Right cardiac atrium (tissue), 5 donors: ENCODE measurements at places on chromosomes 11 and 22. TPM values are rescaled to one million over a fixed set of nuclear protein-coding genes. Genes with fewer than 3 reads are reported as not detected.

TMEM86A gene
- total RNA-seq, result 5.4 TPM

CREB3L1 gene
- 18.8 TPM for total RNA-seq

ZP1 gene
- total RNA-seq, result not detected

IRF7 gene
- total RNA-seq, result 13.2 TPM

DKK3 gene
- 2,883 TPM for total RNA-seq

KLHL22 gene
- 25.8 TPM for total RNA-seq

DUSP8 gene
- 15.6 TPM for total RNA-seq

PMM1 gene
- total RNA-seq, result 19.7 TPM

PATE4 gene
- not detected for total RNA-seq

PATE2 gene
- not detected for total RNA-seq

TSGA10IP gene
- total RNA-seq, result not detected

IGF2 gene
- total RNA-seq, result 94.1 TPM

CSF2RB gene
- 1.8 TPM for total RNA-seq

HTR3B gene
- not detected for total RNA-seq

NXF1 gene
- 40.3 TPM for total RNA-seq

CD3G gene
- 0.33 TPM for total RNA-seq

RAB39A gene
- 0.51 TPM for total RNA-seq

DRAP1 gene
- 82.9 TPM for total RNA-seq

MAPK8IP2 gene
- 0.47 TPM for total RNA-seq

ANO1 gene
- total RNA-seq, result 8.8 TPM

CD3E gene
- total RNA-seq, result 0.78 TPM

LDLRAD3 gene
- 7.0 TPM for total RNA-seq

RIBC2 gene
- total RNA-seq, result not detected

SDF2L1 gene
- total RNA-seq, result 14.4 TPM

SMIM35 gene
- total RNA-seq, result not detected

ABCC8 gene
- total RNA-seq, result 3.7 TPM

FOSL1 gene
- total RNA-seq, result 0.97 TPM

DNAJB7 gene
- not detected for total RNA-seq

HDHD5 gene
- total RNA-seq, result 34.4 TPM

ACER3 gene
- 13.7 TPM for total RNA-seq

C11orf91 gene
- not detected for total RNA-seq

KIRREL3 gene
- 1.0 TPM for total RNA-seq

DERL3 gene
- total RNA-seq, result 11.6 TPM

PLXNB2 gene
- total RNA-seq, result 80.7 TPM

C11orf86 gene
- not detected for total RNA-seq

OR6T1 gene
- total RNA-seq, result not detected

ARHGAP20 gene
- 0.42 TPM for total RNA-seq
